Inflammatory macrophage treated with lipopolysaccharide for 1 hour (primary cell): ENCODE measurements at places on chromosomes 12 and 14.

- peak; percentile 23 for DNase-seq
These were observed 77.7 kb upstream of the SLC38A2 start for GRCh38 chr12:46450279-46450748.

DNA sequence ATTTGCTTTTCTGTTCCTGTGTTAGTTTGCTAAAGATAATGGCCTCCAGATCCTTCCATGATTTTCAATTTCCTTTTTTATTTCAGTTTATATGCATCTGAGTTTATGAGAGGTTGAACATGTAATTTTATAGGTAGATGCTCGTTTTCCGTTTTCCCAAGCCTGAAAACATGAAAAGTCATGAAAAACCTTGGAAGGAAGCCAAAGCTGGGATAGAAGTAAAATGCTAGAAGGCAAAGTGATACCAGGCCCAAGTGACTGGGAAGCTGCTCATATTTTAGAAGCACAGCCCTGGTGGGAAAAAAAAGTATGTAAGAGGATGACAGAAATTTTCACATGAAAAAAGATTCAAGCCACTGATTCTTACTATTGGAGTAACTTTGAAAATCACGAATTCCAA lies 290.8 kb downstream of the PRKD1 start:
- no peak for DNase-seq

GRCh38 chr12:85273381-85274314 lies 6.4 kb upstream of the ALX1 start:
- DNase-seq: no peak

DNA sequence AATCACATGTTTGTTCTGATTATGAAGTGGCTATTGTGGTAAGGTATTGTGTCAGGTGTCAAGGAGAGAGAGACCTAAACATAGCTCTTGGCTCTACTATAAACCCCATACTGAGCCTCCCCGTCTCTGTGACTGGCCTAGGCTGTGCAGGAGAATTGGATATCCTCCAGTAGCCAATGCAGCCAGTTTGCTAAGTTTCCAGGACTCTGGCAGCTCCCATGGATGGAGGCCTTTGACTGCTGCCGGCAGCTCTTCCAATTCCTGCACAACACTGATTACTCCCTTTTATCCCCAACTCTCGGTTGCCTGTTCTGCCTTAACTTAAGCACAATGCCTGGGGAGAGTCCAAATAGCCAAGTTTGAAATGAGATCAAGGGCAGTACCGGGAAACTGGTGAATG lies 59.3 kb downstream of the ABCC9 start:
- DNase-seq: no peak

GRCh38 chr12:91406920-91407341 lies 224.3 kb upstream of the DCN start:
- peak; percentile 71 for DNase-seq

- DNase-seq: no peak
These were observed 25.4 kb downstream of the FGF6 start for GRCh38 chr12:4420138-4420670.

GRCh38 chr12:93852173-93852591 lies 175.0 kb downstream of the CRADD start:
- no peak for DNase-seq

GRCh38 chr14:34302654-34303053 lies 159.4 kb downstream of the SPTSSA start:
- no peak for DNase-seq
